K562 (cell line): ENCODE measurements at places on chromosomes 13 and 19. TPM values are rescaled to one million over a fixed set of nuclear protein-coding genes. Genes with fewer than 3 reads are reported as not detected.

Gene RAD23A
- 101 and 127 TPM in 2 replicates for polyA plus RNA-seq

Gene ICAM5
- 97.4 and 114 TPM in 2 replicates for polyA plus RNA-seq

Gene ZNF681
- 3.1 and 4.9 TPM in 2 replicates for polyA plus RNA-seq

DNA sequence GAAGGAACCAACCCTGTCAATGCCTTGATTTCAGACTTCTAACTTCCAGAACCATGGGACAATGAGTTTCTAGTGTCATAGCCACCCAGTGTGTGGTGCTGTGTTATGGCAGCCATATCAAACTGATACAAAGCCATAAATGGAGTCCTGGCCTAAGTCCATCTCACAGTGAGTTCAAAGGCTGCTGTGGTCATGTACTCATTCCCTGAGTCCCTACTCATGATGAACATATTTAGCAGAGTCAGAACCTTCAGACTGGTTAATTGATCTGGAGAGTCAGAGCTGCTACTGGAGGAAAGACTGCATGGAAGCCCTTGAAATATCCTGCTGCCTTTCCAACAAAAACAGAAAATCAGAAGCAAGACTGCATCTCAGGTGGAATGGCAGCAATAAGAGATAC lies 39.2 kb upstream of the CSNK1A1L start:
- DNase-seq = no peak
- no peaks in the 10 kb centered on the region for H3K27me3 ChIP-seq
- H3K36me3 ChIP-seq = no peaks in the 10 kb centered on the region
- no peak overlapping the region for H3K27ac ChIP-seq

DNA sequence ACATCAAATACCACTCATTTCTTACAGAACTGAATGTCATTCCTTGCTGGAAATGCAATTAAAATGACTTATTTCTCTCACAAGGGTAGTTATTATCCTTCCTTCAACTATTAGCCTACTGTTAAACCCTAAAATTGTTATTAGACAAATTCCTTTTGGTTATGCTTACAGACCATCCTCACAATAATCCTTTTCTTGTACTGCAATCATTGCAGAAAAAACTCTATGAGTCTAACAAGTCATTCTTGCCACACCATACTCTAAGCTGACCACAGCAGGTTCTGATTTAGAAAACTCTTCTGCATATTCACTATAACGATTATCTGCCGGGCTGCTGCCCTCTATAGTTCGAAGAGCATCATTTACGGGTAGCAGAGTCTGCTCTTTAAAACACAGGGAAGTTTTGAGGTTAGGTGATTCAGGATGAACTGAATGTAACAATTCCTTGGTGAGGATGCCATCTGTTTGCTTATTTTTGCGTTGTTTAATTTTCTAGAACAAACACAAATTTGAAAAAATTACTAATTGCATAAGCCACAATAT lies 38.2 kb downstream of the MTMR6 start:
- no peaks in the 10 kb centered on the region for H3K4me1 ChIP-seq
- no peaks in the 10 kb centered on the region for H3K27me3 ChIP-seq
- peaks cover 3% of the 10 kb centered on the region; the same call in 1 of the 3 replicates for H3K36me3 ChIP-seq
- no peak overlapping the region for H3K27ac ChIP-seq

GRCh38 chr19:41619018-41619556 lies 7.8 kb downstream of the CEACAM4 start:
- no peak for DNase-seq
- H3K36me3 ChIP-seq = no peaks in the 10 kb centered on the region
- no peak overlapping the region for H3K4me3 ChIP-seq
- no peak overlapping the region for H3K27ac ChIP-seq
- H3K27me3 ChIP-seq = no peaks in the 10 kb centered on the region
- H3K4me1 ChIP-seq = no peaks in the 10 kb centered on the region

DNA sequence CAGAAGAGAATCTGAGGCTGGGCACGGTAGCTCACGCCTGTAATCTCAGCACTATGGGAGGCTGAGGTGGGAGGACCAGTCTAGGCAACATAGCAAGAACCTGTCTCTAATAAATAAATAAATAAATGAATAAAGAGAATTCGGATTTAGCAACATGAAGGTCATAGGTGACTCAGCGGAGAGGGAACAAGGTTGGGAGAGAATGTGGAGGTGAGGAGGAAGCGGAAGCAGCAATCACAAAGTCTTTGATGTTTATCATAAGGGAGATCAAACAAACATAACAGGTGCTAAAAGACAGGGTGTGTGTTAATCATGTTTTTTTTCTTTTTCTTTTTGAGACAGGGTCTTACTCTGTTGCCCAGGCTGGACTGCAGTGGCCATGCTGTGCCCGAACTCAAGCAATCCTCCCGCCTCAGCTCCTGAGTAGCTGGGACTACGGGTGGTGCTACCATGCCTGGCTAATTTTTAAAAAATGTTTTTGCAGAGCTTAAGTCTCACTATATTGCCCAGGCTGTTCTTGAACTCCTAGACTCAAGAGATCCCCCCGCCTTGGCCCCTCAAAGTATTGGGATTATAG lies 16.3 kb downstream of the PBX4 start:
- peaks cover 3% of the 10 kb centered on the region; the same call in 1 of the 2 replicates for H3K4me1 ChIP-seq
- no peaks in the 10 kb centered on the region for H3K36me3 ChIP-seq
- H3K27me3 ChIP-seq = no peaks in the 10 kb centered on the region
- H3K4me3 ChIP-seq = no peak overlapping the region

DNA sequence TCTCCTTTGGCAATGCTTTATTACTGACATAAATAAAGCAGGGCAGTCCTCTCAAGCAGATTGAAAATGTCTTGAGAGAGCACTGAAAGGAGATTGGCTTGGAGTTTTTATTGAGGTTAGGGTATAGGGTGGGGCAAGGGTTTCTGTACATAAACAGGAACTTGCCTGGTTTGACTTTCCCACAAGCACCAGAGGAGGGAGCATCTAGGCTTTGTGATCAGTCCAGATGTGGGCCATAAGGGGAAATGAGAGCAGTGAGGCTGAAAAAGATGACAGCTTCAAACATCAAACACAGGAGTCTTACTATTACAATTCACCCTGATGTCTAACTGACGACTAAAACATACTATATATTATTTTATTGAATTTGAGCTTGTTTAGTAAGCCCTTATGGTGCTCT lies 260.9 kb downstream of the MTUS2 start:
- no peaks in the 10 kb centered on the region for H3K36me3 ChIP-seq
- H3K27me3 ChIP-seq = no peaks in the 10 kb centered on the region
- no peak overlapping the region for H3K4me3 ChIP-seq
- DNase-seq = no peak

DNA sequence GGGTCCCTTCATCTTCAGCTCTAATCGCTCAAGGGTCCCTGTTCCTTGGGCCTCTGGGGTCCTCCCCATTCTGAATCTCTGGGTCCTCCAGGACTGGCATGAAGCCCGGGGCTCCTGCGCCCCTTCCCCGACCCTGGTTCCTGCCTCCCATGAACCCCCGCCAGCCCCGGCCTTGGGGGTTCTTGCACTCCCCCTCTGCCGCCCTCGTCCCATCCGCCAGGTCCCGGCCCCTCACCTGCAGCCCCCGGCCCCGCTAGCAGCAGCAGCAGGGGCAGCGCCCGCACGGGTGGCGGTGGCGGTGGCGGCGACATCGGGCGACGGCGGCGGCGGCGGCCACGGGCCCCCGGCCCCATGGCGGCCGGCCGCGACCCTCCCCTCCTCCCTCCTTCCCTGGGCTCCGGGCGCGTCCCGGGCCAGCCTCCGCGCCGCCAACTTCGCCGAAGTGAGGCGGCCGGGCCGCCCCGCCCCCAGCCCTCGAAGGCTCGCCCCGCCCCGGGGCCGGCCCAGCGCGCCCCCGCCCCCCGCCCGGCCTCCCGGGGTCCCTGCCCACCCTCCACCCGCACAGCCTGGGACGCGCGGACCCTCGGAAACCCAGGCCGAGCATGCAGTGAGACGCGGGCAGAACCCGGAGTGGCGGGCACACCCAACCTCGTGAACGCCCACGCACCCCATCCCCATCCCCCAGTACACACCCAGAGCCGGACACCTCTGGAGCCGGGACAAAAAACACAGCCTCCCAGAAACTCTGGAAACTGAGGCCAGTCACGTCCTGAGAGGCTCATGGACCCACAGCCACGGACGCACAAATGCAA lies at the start of gene NOTCH3:
Gene NOTCH3 (minus strand): TSS at position 443 of the 812 bp plus-strand sequence. CDS start 90 bp downstream, at position 353.
- no peaks in the 10 kb centered on the region for H3K36me3 ChIP-seq
- peaks cover 17% of the 10 kb centered on the region for H3K4me1 ChIP-seq
- no peak for DNase-seq
- H3K27ac ChIP-seq = no peak within 1 kb of the TSS
